ENCODE measurements at places on chromosomes 2 and 18.
A peak's percentile ranks its signal among the peaks of the same experiment; 100 is the strongest.

- no peak for DNase-seq
Observed at GRCh38 chr2:123438675-123439074, 586.4 kb upstream of the CNTNAP5 start.

DNA sequence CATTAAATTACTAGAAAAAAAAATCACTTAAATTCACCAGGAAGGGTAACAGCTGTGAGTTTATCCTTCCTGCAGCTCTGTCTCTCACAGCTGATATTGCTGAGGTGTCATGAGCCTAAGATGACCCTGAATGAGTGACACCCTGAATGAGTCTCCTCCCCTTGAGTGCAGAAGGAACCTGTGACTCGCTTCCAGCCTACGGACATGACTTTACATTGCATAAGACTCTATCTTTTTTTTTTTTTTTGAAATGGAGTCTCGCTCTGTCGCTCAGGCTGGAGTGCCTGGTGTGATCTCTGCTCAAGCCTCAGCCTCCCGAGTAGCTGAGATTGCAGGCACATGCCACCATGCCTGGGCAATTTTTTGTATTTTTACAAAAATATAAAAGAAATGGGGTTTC lies 14.1 kb downstream of the MRO start:
- no peak for DNase-seq

DNA sequence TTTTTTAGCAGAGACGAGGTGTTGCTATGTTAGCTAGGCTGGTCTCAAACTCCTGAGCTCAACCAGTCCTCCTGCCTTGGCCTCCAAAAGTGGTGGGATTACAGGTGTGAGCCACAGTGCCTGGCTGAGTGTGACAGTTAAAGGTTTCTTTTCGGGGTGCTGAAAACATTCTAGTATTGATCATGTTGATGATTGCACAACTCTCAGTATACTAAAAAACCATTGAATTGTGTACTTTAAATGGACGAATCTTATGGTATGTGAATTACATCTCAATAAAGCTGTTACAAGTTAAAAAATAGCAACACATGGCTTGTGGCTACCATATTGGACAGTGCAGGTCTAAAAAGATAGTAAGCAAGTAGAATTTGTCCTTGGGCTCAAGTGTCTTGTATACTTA lies 22.3 kb downstream of the PAPOLG start:
- DNase-seq, result no peak

- DNase-seq, result peak; percentile 40
Observed at GRCh38 chr2:122315306-122315705, 559.9 kb downstream of the TSN start.

GRCh38 chr2:13585732-13586131 lies 869.0 kb downstream of the TRIB2 start:
- no peak for DNase-seq

GRCh38 chr2:134079373-134079772 lies 174.5 kb upstream of the MGAT5 start:
- DNase-seq, result no peak

GRCh38 chr18:48868468-48869466 lies 82.0 kb downstream of the SMAD7 start:
- peak; percentile 51 for DNase-seq

DNA sequence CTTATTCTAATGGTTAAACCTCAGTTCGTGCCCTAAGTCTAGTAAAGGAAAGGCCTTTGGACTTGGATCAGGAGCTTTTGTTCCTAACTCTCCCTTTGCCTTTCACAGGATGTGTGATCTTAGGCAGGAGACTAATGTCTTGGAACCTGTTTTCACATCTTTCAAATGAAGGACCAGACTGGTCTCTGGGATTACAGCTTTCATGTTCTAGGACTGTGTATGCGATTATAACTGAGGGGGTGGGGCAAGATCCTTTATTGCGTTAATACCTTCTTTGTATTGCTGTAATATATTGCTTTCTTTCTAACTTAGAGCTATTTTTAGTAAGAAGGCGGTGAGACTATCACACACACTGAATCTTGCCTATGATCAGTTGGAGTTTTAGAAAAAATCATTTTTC lies 368.1 kb downstream of the RPRM start:
- DNase-seq, result no peak

DNA sequence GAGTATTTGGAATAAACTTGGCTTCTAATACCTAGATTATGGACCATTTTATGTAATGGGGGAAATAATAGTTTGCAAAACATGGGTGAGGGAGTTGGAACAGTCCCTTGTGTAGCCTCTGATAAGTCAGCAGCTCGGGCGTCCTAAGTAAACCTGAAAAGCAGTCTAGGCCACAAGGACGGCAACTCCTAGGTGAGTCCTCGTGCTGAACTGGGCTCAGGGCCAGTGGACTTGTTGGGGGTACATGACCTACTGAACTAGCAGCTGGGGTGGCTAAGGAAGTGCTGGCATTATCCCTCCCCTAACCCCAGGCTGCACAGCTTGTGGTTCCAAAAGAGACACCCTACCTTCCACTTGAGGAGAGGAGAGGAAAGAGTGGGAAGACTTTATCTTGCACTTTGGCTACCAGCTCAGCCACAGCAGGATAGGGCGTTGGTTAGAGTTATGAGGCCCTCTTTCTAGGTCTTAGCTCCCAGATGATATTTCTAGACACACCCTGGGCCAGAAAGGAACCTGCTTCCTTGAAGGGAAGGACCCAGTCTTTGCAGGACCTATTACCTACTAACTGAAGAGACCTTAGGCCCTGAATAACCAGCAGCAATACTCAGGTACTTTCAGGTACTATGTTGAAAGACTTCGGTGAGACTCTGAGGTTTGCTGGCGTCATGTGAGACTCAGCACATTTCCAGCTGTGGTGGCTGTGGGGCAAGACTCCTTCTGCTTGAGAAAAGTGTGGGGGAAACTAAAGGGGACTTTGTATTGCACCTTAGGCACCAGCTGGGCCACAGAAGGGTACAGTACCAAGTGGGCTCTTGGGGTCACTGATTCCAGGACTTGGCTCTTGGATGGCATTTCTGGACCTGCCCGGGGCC lies 71.0 kb downstream of the AQP4 start:
- no peak for DNase-seq

All from hematopoietic multipotent progenitor cell treated with erythropoietin and hydrocortisone succinate and interleukin-3 and kit ligand, for 4 days (in vitro differentiated cells).